Activated T-cell treated with anti-CD3 and anti-CD28 coated beads for 1 hour (primary cell): ENCODE measurements at places on chromosomes 3 and 15.

GRCh38 chr3:130773366-130773765, 26.7 kb upstream of the PIK3R4 start:
- no peak for DNase-seq

DNA sequence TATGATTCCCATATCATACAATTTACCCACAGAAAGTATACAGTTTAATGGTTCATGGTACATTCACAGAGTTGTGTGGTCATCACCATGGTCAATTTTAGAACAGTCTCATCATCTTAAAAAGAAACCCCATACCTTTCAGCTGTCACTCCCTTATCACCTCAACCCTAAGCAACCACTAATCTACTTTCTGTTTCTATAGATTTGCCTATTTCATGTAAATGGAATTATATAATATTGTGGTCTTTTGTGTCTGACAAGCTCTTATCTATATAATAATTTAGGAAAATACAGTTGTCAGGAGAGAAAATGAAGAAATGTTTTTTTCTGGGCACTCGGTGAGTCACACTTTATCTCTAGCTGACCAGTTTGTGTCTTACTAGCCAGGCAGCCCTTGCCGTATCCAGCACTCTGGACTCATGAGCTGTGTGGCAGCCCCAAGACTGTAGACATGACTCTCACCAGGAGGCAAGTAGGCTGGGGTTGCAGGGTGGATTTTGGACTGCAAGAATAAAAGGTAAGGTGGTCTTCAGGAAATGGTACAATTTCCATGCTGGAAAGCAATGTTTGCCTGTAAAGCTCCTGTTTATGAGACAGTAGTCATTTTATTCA, 234.6 kb downstream of the THRB start:
- no peak for DNase-seq

DNA sequence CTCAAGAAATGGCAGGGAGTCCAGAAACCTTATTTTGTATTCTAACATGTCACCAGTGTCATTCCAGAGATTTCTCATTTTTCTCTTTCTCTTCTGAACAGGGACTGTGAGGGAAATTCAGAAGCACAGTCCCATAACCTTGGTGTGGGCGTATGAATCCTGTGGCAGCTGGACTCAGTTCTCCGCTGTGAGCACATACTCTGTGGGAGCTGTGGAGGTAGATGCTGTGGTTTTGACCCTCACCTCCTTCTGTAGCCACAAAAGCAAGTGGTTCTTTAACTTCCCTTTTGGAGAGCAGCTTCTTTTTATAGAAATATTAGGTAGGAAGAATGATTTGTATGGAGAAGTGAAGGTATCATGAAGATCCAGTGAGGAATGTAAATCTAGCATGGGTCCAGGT, 13.4 kb downstream of the TMEM207 start:
- DNase-seq = no peak

DNA sequence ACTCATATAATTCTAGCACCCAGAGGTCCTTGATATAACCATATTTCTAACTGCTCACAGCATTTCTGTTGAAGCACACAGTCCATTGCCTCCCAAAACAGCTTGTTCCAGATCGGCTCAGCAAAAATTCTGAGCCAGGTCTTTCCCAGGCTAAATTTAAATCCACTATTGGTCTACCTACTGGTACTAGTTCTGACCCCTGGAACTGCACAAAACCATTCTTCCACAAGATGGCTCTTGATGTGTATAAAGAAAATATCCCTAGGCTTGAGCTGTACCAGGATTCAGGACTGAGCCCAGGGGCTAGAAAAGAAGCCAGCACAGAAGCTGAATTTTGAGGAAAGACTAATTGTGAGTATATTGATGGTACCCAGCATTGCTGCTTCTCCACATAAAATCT, 75.4 kb upstream of the ABHD17C start:
- DNase-seq = no peak

GRCh38 chr3:176512037-176512436, 685.2 kb downstream of the TBL1XR1 start:
- no peak for DNase-seq

- no peak for DNase-seq
These were observed 547.1 kb downstream of the FHIT start for GRCh38 chr3:60703956-60704736.

DNA sequence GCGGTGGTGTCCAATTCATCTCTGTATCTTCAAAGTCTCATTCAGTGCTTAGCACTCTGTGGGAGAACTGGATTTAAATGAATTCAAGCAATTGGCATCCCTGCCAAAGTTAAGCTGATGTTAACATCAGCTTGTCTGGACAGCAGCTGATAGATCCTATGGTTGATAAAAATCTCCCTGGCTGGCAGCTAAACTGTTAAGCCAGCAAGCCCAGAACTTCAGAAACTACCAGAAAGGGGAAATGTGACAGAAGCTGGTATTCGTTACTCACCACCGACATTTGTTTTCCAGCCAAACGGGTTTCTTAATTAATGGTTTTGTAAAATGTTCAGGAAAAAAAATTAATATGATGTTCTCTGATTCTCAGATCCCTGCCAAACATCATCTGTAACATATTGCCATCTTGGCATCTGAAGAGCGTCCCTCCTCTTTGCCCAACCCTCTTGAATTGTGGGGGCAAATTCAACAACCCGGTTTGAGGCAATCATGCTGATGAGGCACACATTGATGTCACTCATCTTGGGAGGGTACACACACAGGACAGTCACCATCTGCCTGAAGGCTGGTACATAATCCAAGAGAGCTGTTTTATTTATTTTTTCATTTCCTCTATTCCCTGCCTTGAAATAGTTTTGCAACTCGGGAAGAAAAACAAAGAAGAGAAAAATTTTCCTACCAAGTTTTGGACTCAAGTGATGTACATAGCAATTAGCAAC, 76.3 kb upstream of the ABHD17C start:
- DNase-seq = no peak

GRCh38 chr3:50304601-50305000, 1.2 kb upstream of the HYAL1 start:
- DNase-seq = no peak

GRCh38 chr3:13002398-13003124, 70.7 kb downstream of the IQSEC1 start:
- DNase-seq = no peak

- no peak for DNase-seq
These were observed 42.3 kb upstream of the IQSEC1 start for GRCh38 chr3:13115576-13115910.

- peak; percentile 17 for DNase-seq
These were observed 24.2 kb downstream of the PXYLP1 start for GRCh38 chr3:141255846-141256261.

GRCh38 chr15:92666780-92667179, 11.2 kb upstream of the FAM174B start:
- DNase-seq = no peak

- DNase-seq = no peak
These were observed 14.9 kb downstream of the PLEKHO2 start for GRCh38 chr15:64856429-64857145.

DNA sequence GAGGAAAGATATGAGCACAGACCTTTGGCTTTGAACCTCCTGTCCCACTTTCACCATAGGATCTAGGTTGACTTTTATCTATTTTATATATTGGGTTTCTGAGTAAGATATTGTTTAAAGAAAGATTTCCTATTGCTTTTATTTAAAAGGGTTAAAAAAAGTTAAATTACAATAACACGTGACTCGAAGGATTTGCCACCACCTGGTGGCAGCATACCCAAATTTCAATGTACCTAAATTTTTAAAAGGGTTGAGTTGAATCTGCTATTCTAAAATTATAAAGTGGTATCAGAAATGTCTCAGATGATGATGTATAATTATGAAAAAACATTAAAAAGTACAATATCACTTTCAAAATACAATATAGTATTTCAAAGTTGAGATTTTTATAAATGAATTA, 368.4 kb downstream of the MECOM start:
- DNase-seq = no peak

DNA sequence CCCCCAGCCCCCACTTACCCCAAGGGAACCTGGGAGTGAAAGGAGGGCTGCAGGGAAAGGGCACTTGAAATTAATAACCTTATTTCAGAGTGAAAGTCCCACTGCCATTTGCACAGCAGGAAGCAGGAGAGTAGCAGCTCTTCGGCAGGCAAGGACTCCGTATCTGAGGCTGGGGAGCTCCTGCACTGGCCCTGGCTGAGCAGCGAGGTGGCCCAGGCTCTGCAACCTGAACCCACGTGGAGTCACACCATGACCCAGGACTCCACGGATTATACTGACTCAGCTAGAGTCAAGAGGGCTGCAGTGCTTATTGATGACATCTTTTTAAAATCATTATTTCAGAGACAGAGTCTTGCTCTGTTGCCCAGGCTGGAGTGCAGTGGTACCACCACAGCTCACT, 214.5 kb downstream of the XXYLT1 start:
- no peak for DNase-seq

GRCh38 chr3:5186089-5186857, 1.2 kb upstream of the EDEM1 start:
- DNase-seq = no peak

- DNase-seq = no peak
These were observed 172.1 kb upstream of the MITF start for GRCh38 chr3:69567023-69567709.

- DNase-seq = no peak
These were observed 141.8 kb upstream of the NECTIN3 start for GRCh38 chr3:110929816-110930215.
